ENCODE measurements at places on chromosomes 4 and X.

DNA sequence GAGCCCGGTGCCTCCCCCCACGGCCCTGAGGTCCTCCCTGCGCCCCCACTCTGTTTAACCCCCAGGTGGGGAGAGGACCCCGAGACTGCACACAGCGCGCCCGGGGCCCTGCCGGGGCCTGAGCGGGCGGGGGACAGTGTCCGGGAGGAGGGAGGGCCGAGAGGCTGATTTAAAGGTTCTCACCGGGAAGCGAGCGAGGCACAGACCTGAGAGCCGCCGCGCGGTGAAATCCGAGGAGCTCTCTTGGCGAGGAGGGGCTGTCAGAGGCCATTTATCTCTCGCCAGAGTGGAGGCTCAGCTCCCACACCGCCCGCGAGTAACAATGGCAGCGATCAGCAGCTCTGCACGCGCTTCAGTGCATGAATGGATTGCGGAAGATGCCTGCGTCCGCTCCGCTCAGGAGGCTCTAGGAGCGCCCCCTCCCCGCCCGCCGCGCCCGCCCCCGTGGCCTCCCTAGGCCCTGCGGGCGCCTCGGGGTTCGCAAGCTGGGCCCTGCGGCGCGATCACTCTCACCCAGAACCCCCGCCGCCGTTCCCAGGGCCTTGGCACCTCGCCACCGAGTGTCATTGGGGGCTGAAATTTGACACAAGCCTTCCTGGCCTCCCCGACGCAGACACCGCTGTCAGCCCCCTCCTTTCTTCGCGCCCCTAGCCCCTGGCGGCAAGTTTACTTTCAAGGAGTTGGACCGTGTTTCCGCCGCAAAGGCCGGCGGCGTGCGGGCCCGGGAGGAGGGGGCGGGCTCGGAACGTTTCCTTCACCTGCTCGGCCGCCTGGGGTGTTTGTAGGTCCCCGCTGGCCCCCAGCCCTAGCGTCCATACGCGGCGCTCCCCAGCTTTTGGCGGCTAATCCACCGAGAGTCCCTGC lies 48.7 kb upstream of the BCOR start:
- peak; percentile 34 for DNase-seq

DNA sequence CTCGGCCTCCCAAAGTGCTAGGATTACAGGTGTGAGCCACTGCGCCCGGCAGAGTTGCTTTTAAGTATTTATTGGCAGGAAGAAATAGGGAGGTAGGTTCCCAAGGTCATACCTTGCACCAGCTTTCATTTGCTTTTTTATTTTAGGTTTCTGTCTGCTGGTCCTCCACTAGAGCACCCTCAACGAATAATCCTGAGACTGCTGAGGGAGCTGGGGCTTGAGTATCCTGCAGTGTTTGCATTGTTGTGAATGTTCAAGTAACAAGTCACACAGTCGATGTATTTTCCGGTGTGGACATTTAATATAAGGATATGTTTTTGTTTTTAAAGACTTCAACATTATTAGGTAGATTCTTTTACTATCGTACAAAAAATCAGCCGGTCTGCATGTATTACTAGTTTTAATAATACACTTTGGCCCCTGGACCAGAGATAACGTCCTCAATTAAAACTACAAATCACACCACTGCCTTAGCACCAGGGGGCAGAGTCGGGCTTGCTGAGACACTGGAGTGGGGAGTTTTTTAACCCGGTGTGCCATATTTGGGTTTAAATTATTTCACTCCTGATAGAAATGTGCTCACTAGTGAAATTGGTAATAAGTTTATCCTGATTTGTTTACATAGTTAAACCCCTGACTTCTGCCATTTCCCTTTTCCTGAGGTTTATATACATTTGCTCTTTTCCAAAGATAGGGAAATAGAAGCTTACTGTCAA lies 11.6 kb downstream of the SMIM20 start:
- DNase-seq = peak; percentile 9

- no peak for DNase-seq
Measured at GRCh38 chr4:23887173-23887572, 2.7 kb downstream of the PPARGC1A start.

DNA sequence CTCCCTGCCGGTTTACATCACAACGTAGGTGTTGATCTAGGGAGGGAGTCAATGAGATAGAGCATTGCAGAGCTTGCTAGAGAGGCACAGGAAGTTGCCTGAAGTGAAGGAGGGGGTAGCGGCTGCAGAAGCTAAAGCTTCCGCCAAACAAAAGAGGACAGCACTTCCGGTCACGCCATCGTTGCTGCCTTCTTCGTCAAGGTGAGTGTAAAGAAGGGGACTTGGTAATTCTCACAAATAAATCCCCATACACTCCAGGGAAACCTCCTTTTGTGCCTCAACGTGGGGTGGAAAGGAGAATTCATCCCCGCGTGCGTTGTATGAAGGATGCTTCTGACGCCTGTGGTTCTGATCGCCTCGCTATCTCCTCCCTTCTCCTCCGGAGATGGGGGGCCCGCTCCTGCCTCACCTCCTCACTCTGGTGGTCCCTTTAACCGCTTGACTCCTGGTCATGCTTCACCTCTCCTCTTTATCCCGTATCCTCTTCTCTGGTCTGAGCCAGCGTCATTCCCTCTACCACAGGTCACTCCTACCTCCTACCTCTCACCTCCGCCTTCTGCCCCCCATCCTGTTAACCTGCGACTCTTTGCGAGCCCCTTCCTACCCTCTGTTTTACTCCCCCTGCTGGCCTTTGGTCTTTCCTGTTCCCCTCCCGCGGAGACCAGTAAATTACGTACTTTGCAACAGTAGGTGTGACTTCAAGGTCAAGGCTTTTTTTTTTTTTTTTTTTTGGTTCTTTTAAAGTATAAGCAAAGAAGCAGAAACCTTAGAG lies 59.9 kb downstream of the GSPT2 start:
- peak; percentile 78 for DNase-seq

- DNase-seq = no peak
Measured at GRCh38 chr4:139191373-139191772, 14.4 kb upstream of the ELF2 start.

GRCh38 chr4:718460-718859 lies 12.8 kb downstream of the PCGF3 start:
- no peak for DNase-seq

- no peak for DNase-seq
Measured at GRCh38 chr4:140057701-140058100, 96.3 kb downstream of the MAML3 start.

DNA sequence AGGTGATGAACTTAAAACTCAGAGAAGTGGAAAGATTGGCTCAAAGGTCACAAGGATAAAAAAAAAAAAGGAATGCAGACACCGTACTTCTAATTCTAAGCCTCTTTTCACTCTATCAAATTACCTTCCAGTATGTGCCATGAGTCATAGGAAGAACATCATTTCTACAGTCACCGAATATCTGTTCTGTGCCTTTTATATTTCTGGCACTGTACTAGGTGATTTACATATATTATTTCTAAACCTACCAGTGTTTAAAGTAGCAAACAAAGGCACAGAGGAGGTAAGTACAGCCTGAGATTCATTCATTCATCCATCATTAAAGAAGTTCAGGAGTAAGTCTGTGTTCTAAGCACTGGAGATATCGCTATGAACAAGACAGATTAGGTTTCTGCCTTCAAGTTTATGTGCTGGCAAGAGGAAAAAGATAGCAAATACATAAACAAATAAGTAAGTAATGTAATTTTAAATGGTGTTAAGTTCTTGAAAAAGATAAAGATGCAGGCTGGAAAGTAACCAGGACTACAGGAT lies 65.3 kb downstream of the PALLD start:
- DNase-seq = no peak

- DNase-seq = no peak
Measured at GRCh38 chr4:120926358-120927025, 4.0 kb upstream of the PRDM5 start.

- DNase-seq = no peak
Measured at GRCh38 chrX:40109288-40110008, 11.7 kb upstream of the BCOR start.

- no peak for DNase-seq
Measured at GRCh38 chr4:169626331-169627282, 6.2 kb downstream of the CLCN3 start.

GRCh38 chr4:158459085-158459820 lies 62.4 kb upstream of the RXFP1 start:
- no peak for DNase-seq

- no peak for DNase-seq
Measured at GRCh38 chrX:134452596-134452995, 7.4 kb upstream of the HPRT1 start.

GRCh38 chr4:52545099-52546069 lies 113.7 kb downstream of the USP46 start:
- DNase-seq = peak; percentile 45

GRCh38 chrX:71493111-71493613 lies 39.7 kb upstream of the OGT start:
- DNase-seq = no peak

DNA sequence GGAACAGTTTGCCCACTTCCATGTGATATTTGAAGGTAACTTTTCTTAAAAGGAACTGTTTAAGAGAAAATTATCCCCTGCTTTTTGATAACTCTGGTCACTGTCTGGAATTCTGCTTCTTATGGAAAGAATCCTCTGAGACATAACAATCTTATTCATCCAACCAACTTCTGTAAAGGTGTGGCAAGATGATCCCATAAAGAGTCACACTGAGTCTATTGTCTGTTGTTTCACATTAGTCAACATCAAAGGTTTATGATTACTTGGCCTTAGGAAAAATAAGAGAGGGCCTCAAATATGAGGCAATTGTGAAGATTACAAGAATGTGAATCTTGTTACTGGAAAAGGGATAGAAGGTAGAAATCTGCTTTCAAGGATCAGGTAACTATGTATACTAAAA lies 88.0 kb upstream of the MAGEB18 start:
- no peak for DNase-seq

GRCh38 chr4:164874789-164875188 lies 2.2 kb upstream of the APELA start:
- no peak for DNase-seq

GRCh38 chr4:26786916-26787315 lies 73.7 kb upstream of the STIM2 start:
- no peak for DNase-seq

GRCh38 chrX:25674776-25675175 lies 463.4 kb upstream of the MAGEB18 start:
- DNase-seq = no peak

GRCh38 chrX:119008110-119008744 lies 33.8 kb downstream of the LONRF3 start:
- DNase-seq = no peak

- DNase-seq = no peak
Measured at GRCh38 chr4:165458471-165458870, 79.7 kb downstream of the CPE start.

DNA sequence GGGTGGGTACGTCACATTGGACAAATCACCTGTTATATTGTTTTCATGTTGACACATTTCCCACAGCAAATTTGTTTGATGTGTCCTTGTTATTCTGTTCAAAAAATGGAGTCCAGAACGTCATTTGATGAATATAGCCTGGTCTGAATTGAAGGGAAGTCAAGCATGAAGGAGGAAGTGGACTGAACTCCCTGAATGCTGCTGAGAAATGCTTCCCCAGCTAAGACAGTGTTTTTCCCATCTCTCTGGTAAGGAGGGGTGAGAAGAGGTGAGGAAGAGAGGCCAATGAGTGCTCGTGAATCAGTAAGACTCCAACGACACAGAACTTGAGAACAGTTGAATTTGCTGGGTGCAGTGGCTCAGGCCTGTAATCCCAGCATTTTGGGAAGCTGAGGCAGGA lies 127.4 kb downstream of the RBM47 start:
- no peak for DNase-seq

GRCh38 chr4:88187766-88188165 lies 29.3 kb upstream of the ABCG2 start:
- DNase-seq = no peak

DNA sequence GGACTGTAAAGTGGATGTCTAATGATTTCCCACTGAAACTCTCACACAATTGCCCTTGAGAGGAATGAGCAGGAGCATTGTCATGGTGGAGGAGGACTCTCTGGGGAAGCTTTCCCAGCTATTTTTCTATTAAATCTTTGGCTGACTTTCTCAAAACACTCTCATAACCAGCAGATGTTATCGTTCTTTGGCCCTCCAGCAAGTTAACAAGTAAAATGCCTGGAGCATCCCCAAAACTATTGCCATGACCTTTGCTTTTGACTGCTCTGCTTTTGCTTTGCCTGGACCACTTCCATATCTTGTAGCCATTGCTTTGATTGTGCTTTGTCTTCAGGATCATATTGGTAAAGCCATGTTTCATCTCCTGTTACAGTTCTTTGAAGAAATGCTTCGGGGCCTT lies 120.2 kb upstream of the PDE5A start:
- no peak for DNase-seq

- DNase-seq = no peak
Measured at GRCh38 chr4:37673538-37674192, 12.5 kb downstream of the RELL1 start.

GRCh38 chrX:103175944-103176753 lies 38.8 kb upstream of the BEX4 start:
- peak; percentile 41 for DNase-seq

GRCh38 chr4:121773883-121774282 lies 8.9 kb upstream of the SMIM43 start:
- no peak for DNase-seq

GRCh38 chr4:41025824-41026223 lies 188.5 kb downstream of the APBB2 start:
- no peak for DNase-seq

DNA sequence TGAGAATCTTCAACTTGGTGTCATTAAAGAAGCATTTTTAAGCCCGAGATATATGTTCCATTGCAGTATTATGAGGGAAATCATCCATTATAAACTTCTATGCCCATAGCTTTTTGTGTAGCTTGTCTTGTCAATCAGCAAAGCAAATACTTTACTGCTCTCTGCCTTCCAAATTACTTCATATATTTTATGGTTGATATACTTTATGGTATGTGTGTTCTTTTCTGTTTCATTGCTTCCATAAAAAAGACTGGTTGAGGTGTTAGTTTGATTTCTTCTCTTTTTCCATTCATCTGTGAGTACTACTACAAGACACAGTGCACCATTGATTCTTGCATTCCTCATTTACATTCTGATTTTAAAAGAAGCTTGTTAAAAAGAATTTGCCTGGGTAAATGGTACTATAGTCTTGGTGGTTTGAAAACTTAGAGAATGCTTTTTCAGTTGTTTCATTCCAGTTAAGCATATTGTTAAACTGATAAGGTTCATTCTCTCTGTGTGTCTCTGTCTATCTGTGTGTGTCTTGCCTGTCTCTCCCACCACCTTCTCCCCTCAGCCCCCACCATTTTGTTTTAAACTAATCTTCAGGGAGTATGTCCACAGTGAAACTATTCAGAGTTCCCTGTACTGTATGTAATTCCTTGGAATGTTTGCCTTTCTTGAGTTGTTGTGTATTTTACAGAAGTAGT lies 27.1 kb downstream of the STAG2 start:
- DNase-seq = no peak

DNA sequence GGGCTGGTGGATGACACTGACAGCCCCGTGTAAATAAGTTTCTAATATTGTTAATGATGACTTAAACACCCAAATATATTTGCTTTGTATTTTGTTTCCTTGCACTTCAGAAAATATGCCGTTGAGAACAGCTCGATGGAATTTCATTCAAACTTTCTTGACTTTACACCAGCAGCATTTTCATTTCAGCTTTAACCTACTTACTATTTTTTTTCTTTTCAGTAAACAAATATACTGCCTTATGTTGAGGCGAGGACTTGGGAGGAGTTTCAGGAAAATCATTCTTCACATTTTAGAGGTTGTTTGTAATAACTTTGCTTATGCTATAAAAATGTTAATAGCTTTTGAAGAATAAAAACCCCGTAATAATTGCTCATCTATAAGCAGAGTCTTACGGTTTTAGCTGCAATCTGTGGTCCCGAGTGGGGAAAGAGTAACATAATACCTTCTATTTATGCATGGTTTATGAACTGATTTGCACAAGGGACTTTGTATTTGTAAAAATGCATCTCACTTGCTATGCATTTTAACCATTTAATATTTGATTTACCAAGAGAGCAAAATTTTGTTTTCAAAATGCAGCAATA lies 14.1 kb upstream of the TENM3 start:
- DNase-seq = no peak
